Iris pigment epithelial cell (primary cell): ENCODE measurements at places on chromosomes 16 and 17.

DNA sequence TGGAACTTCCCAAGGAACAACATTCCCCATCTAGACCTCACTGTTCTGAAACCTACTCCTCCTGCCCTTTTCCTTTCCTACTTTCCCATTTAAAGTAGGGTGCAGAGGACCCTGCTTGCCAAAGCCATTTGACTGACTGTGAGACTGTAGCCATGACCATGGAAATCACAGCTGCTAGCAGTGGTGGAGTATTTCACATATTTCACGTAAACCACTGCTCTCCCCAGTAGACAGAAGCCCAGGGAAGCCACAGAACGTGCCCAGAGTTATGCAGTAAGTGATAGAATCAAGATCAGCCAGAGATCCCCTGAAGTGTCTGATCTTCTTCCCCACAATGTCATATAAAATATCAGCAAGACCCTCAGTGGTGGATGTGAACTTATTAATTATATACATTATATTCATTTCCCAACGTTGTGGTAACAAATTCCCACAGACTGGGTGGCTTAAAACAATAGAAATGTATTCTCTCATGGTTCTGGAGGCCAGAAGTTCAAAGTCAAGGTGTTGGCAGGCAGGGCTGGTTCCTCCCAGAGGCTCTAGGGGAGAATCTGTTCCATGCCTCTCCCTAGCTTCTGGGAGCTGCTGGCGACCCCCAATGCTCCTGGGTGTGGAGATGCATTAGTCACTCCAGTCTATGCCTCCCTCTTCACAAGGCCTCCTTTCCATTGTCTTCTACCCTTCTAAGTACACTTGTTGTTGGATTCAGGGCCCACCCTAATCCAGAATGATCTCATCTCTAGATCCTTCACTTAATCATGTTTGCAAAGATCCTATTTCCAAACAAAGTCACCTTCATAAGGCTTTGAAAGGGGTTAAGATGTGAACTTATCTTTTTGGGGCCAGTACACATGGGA is 20.7 kb upstream of the PRM1 start:
- DNase-seq = no peak

DNA sequence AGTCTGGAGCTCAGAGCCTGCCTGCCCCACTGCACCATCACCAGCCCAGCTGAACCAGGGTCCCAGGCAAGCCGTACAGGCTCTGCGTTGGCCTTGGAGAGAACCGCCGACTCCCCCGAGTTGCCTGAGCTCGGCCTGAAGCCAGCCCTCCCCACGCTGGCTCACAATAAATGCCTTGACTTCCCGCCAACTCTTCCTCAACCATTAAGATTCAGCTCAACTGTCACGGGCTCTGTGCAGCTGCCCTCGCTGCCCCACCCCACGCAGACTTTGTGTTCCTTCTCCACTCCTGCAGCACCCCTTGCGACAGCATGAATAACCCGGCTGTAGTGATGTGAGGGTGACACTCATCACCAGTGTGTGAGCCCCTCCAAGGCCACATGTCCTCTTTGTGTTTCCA is 4.8 kb upstream of the QPRT start:
- DNase-seq = peak; percentile 54

DNA sequence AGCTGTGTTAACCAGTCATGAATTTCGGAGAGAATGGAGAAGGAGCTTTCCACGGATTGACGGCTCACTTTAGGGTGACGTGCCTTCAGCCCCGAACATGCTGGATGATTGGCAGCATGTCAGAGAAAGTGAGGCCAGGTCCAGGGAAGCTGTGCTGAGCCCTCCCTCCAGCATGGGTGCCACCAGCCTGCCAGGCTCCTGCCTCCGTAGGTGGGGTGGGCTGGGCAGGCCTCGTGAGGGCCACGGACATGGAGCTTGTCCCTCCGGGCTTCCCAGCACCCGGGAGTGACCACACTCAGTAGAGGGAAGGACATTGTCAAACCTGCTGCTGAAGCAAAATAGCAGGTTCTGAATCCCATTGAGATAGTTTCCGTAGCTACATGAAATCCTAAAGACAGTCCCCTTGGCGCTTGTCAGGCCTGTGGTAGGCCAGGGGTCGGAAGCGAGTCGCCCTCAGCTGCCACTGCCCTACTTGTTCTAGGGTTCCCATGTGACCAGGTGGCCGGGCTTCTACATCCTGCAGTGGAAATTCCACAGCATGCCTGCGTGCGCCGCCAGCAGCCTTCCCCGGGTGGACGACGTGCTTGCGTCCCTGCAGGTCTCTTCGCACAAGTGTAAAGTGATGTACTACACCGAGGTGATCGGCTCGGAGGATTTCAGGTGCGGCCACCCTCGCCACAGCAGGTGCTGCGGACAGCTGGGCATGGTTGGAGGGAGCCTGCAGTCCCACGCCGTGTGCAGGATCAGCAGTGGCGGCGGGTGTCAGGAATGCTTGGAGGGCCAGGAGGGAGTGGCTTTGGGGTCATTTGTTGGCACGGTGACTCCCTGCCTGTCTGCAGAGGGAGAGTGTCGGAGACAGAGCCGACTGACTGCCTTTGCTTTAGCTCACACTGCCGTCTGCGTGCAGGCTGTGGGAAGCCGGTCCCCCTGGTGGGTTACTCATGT is 72.3 kb downstream of the SEC14L1 start:
- DNase-seq = no peak

DNA sequence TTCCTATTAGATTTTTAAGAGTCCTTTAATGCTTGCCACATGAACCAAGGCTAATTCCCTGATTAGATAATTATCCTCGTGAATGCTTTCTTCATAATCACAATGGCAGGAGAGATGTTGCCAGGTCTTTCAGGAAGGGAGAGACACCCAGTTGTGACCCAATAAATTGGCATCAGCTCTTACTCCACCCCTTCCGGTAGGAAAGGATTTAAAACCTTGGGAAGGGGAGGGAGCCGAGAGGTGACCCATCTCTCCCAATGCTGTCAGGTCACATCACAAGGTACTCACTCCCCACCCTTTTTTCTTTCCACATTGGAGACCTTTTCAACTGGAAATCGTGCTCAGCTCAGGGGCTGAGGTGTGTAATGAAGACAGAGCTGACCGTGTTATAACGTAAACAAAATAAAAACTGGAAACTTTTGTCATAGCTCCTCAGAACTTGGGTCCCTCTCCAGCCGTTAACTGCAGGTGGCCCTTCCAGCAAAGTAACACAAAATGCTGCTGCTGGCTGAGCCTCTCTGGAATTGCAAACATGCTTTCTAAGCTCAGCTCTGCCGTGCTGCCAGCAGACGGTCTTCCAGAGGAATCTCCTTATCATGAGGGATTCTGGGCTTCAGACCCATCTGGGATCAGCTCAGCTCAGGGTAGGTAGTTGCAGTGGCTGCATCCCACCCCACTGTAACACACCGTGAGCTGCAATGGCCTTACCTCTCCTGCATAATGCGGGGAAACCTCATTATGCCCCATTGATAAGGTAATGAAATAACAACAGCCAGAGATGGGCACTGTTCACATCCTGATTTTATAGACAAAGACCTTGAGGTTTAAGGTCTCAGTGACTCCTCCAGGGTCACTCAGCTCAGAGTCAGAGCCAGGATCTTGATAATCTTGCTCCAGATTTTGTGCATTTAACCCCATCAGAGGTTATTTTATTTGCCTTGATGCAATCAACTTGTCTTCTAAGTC is 15.6 kb downstream of the TMEM100 start:
- DNase-seq = no peak

DNA sequence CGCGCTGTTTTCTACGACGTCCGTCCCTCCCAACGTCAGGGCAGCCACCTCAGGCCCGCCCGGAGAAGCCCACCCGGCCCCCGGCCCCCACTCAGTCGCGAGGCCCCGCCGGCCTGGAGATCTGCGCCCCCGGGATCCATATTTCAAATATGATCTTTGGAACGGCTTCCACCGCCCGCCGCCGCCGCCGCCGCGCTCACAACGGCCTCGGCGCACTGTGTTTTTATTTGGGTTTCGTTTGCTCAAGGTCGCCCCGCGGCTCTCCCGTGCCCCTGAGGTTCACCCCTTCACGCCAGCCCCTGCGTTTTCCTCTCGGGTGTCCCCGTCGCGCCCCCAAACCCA is 4.2 kb upstream of the CBX4 start:
- peak; percentile 17 for DNase-seq

DNA sequence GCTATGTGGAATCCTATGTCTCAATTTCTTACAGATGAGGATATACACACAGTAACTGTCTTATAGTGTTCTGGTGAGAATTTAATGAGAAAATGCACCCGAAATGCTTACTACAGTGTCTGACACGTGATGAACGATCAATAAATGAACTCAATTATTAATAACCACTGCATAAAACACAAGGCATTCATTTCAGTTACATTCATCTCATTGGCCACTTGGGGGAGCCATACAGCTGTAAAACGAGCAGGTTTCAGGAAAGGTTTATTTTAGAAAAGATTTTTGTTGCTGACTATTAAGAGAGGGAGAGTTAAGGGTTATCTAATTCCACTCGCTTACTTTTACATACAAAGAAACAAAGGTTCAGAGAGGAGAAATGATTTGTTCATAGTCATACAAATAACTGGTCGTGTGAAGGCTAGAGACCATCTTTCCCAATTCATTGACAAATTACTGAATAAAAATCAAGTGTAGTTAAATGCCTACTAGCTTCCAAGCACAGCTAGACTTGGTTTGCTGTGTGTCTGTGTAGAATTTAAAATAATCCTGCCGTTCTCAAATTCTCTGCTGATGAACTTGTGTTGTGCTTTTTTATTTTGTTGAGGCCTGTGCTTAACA is 160.1 kb downstream of the MAP2K4 start:
- DNase-seq = peak; percentile 65

- peak; percentile 9 for DNase-seq
Observed at GRCh38 chr17:3891626-3892094, 1.2 kb downstream of the CAMKK1 start.

DNA sequence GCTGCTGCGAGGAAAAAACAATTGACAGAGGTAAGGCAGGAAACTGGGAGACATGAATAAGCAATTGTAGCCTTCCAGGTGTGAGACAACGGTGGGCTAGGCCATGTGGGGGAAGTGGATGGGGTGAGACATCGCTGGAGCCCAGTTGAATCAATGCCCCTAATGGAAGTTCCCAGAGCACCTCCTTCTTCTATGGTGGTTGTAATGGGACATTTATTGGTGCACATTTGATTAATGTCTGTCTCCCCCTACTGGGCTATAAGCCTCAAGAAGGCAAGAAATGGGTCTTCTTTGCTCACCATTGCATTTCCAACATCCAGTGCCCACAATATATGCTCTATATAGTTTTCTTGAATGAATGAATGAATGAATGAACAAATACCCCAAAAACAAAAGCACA is 22.7 kb upstream of the CD300E start:
- peak; percentile 15 for DNase-seq

DNA sequence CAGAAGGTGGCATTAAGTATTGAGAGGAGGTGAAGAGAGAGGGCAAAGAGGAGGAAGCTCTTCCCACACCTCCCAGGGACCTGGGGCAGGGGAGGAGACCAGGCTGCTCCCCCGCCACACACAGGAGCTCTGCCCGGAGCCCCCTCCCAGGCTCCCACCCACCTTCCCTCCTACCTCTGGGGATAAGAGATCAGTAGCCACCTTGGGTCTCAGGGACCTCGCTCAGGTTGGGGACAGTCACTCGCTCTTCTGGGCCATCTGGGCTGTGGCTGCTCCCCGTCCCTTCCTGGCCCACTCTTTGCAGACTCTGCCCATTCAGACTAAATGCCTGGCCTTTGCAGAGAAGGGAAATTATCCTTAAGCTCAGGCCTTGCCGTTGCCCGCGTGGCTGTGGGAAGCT is 14.9 kb upstream of the C16orf74 start:
- DNase-seq = no peak

GRCh38 chr17:7437950-7438614 is 1.2 kb upstream of the FGF11 start:
- no peak for DNase-seq

- no peak for DNase-seq
Observed at GRCh38 chr16:66676599-66676998, 19.9 kb downstream of the CMTM4 start.

DNA sequence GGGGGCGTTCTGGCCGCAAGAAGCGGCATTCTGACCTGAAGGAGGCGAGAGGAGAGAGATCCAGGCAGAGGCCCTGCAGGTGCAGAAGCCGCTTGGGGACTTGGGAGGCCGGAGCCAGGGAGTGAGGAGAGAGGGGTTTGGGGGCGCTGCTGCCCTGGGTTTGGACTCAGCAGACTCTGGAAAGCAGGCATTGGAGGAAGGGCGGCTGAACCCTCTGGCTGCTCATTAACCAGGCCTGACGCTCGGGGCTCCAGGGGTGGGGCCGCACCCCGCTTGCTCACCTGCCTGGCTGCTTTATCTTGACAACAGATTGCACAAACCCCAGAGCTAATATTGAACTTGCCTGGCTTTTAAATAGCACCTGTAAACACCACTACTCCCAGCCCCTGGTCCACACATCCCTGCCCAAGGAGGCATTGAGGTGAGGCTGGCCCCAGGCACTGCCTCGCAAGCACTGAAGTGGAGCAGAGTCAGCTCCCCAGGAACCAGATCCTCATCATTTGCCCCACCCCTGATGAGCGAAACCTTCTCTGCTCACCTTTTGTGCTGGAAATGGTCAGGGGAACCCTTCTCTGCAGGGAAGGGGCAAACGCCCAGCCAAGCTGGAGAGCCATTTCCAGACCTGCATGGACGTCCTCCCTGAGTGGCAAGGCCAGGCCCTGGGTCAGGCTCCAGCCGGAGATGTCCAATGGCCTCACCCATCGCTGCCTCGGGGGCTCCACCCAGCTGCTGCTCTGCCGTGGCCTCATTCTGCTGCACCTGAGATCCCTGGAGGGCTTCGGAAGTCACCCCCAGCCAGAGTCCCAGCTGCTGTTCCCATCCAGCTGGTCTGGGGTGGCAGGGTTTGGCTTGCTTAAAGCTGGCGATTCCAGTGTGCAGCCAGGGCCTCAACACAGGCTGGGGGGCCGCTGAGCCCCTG is 190.2 kb upstream of the GSE1 start:
- DNase-seq = no peak

DNA sequence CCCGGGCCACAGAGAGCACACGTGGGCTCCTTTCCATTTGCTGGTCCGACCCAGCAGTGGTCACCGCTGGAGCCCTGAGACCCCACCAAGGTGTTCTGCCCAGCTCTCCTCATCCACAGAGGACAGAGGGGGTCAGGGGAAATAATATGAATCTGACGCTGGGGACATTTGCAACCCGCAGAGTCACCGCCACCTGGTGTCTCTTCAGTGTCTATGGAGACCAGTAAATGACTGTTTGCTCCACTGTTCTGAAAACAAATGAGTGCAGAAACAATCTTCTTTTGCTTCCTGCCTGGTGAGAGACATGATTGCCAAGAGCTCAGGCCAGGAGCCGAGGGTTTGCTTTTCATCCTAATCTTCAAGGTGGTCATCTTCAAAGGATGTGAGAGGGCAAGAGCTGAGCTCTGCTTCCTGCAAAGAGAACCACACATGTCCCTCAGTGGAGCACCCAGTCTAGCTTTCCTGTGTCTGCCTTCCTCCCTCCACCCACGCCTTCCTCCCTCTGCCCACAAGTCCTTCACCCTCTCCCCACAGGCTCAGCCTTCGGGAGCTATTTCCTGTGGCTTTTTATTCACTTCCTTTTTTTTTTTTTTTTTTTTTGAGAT is 14.7 kb upstream of the KLHDC4 start:
- DNase-seq = peak; percentile 65
